ENCODE measurements at places on chromosomes 6 and 20. TPM values are rescaled to one million over a fixed set of nuclear protein-coding genes. Genes with fewer than 3 reads are reported as not detected.
A peak's percentile ranks its signal among the peaks of the same experiment; 100 is the strongest.

- DNase-seq: no peak
Measured at GRCh38 chr6:107110200-107110599, 5.1 kb downstream of the BEND3 start.

GRCh38 chr6:19472153-19472552 is 365.0 kb upstream of the ID4 start:
- DNase-seq: peak; percentile 75

GRCh38 chr20:31695849-31696804 is 26.5 kb downstream of the BCL2L1 start:
- no peak for DNase-seq

- DNase-seq: no peak
Measured at GRCh38 chr6:46437671-46438221, 53.5 kb downstream of the RCAN2 start.

DNA sequence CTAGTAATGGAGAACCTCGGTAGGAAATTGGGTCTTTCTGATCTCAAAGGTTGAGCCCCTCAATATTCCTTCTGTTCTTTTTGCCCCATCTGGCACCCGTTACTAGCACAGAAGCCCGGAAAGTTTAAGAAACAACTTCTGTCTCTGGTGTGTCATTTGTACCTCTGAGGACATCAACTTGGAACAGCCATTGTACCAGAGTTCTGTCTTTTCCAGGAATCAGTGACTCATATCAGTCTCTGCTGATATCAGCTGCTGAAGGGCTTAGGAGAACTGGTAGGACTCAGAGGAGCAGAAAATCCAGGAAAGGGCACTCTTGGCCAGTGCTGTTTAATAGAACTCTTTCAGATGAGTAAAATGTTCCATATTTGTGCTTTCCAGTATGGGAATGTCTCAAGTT is 78.3 kb upstream of the CHD6 start:
- no peak for DNase-seq

DNA sequence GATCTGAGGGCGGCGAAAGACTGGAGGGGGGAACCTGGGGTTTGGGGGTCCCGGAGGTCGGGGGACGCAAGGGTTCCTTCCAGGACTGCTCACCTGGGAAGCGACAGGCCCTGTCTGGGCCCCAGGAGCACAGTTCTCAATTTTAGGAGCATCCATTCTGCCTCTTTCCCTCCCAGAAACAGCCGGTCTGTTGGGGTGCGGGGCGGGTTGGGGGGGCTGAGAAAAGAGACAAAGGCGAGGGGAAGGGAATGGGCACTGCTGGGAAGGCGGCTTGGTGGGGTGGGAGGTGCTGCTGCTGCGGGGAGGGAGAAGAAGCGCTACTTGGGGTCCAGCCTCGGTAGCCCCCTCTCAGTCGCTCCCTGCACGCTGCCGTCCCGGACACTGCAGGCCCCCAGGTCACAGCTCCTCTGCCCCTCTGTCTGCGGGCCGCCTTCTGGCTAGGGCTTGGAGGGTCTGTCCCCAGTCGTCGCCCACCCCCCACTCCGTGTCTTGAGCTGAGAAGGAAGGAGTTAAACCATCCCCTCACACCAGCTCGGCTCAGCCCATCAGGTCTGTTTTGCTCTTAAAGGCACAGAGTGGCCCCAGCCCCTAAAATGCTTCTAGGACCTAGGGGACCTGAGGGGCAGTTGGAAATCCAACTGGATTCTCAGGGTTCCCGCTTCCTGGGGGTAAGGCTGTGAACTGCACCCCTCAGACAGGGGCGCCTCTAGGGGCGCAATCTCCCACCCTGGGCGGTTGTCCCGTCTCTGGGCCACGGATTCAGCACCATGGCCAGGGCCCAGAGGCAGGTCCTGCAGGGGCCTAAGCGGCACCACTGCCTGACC is 690 bp downstream of the GDAP1L1 start:
- no peak for DNase-seq

GRCh38 chr20:20752712-20753111 is 40.3 kb upstream of the RALGAPA2 start:
- no peak for DNase-seq

- DNase-seq: no peak
Measured at GRCh38 chr6:139378882-139379341, 4.5 kb upstream of the CITED2 start.

DNA sequence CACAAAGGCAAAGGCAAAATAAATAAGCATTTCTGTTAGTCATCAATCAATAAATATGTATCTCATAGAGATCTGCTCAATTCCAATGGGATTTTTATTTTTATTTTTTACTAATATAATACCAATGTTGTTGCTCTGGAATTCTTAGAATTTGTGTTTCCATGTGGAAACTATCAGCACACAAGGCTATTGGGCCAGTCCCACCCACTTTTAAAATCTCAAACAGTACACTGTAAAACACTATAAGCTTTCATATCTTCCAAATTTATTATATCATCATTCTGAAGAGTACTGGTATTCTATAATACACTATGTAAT is 563.8 kb upstream of the MARCKS start:
- DNase-seq: no peak

The ZDHHC14 gene
- 2.2 TPM for polyA plus RNA-seq

The MLN gene
- polyA plus RNA-seq: not detected

The SLC17A2 gene
- not detected for polyA plus RNA-seq

The FUT9 gene
- not detected for polyA plus RNA-seq

The LIME1 gene
- polyA plus RNA-seq: 1.5 TPM

The C20orf202 gene
- not detected for polyA plus RNA-seq
